Stimulated activated CD8-positive, alpha-beta memory T cell treated with anti-CD3 and anti-CD28 coated beads, Interleukin-7, amount 100 ng/mL, for 4 hours (primary cell): ENCODE measurements at places on chromosomes 3 and 15.

DNA sequence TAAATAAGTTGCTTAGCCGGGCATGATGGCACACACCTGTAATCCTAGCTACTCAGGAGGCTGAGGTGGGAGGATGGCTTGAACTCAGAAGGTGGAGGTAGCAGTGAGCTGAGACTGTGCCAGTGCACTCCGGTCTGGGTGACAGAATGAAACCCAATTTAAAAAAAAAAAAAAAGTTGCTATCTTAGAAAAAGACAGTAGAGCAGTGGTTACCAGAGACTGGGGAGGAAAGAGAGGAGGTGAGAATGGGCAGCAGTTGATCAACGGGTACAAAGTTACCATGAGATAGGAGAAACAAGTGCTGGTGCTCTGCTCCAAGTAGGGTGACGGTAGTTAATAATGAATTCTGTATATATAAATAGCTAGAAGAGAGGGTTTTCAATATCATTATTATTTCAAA lies 821 bp upstream of the CCR2 start:
- DNase-seq, result no peak

GRCh38 chr3:122100083-122100482 lies 44.9 kb downstream of the CD86 start:
- DNase-seq, result no peak

GRCh38 chr3:126883241-126883640 lies 99.7 kb upstream of the PLXNA1 start:
- no peak for DNase-seq

- DNase-seq, result no peak
These were observed 85.0 kb downstream of the MECOM start for GRCh38 chr3:169578381-169579024.
